Frontal cortex (tissue), 4 donors: ENCODE measurements at places on chromosomes 1 and 21. TPM values are rescaled to one million over a fixed set of nuclear protein-coding genes. Genes with fewer than 3 reads are reported as not detected.

Gene SPRR3
- total RNA-seq = not detected

Gene SERTAD4
- 13.5 TPM for total RNA-seq

Gene ANKRD65
- 1.2 TPM for total RNA-seq

Gene IL12RB2
- 7.3 TPM for total RNA-seq

Gene REG4
- not detected for total RNA-seq

Gene SPOCD1
- total RNA-seq = under 0.01 TPM

Gene PCP4
- 6.1 TPM for total RNA-seq
